Tracheal epithelial cell (primary cell): ENCODE measurements at places on chromosomes 11 and 22. TPM values are rescaled to one million over a fixed set of nuclear protein-coding genes. Genes with fewer than 3 reads are reported as not detected.

The TSGA10IP gene
- not detected in 2 replicates for total RNA-seq

The OR52I2 gene
- total RNA-seq = under 0.01 TPM in 1 of 2 replicates, not detected in the other

The PDGFB gene
- 0.64 and 21.2 TPM in 2 replicates for total RNA-seq

The NAV2 gene
- total RNA-seq = 5.5 and 16.9 TPM in 2 replicates

The SERHL2 gene
- 0.43 and 8.7 TPM in 2 replicates for total RNA-seq

The RAG2 gene
- not detected in 2 replicates for total RNA-seq

The ADAMTS15 gene
- 0.21 and 0.24 TPM in 2 replicates for total RNA-seq

The CD3D gene
- total RNA-seq = not detected in 2 replicates

The OR5B21 gene
- total RNA-seq = not detected in 2 replicates

The SCUBE1 gene
- total RNA-seq = not detected in 2 replicates

The SLCO2B1 gene
- 1.1 and 6.7 TPM in 2 replicates for total RNA-seq

The CHRM1 gene
- total RNA-seq = not detected in 2 replicates

The SAA1 gene
- 3.2 and 53.7 TPM in 2 replicates for total RNA-seq

The RNF121 gene
- total RNA-seq = 11.5 and 28.4 TPM in 2 replicates

The F2 gene
- total RNA-seq = under 0.01 TPM in 1 of 2 replicates, not detected in the other

The OR6A2 gene
- under 0.01 TPM in 2 replicates for total RNA-seq

The SLC22A12 gene
- not detected in 2 replicates for total RNA-seq

The LGALS12 gene
- not detected in 2 replicates for total RNA-seq

The OR52N1 gene
- not detected in 2 replicates for total RNA-seq

The ANO3 gene
- total RNA-seq = not detected in 2 replicates

The POTEH gene
- not detected in 2 replicates for total RNA-seq

The KRTAP5-7 gene
- not detected in 2 replicates for total RNA-seq

The CAPN5 gene
- total RNA-seq = 2.1 and 4.8 TPM in 2 replicates

The CAT gene
- total RNA-seq = 36.6 and 38.6 TPM in 2 replicates

The OR10D3 gene
- not detected in 2 replicates for total RNA-seq

The PDE3B gene
- under 0.01 and 0.85 TPM in 2 replicates for total RNA-seq

The MS4A8 gene
- total RNA-seq = not detected in 2 replicates

The GPR83 gene
- total RNA-seq = under 0.01 TPM in 2 replicates

The KCNJ1 gene
- 0.43 TPM in 1 of 2 replicates, not detected in the other for total RNA-seq

The UBQLN3 gene
- not detected in 2 replicates for total RNA-seq

The DDTL gene
- 0.43 TPM in 1 of 2 replicates, not detected in the other for total RNA-seq

The DENND6B gene
- total RNA-seq = 0.96 and 1.7 TPM in 2 replicates

The RASSF10 gene
- total RNA-seq = 1.2 and 1.5 TPM in 2 replicates

The KCNK4 gene
- not detected in 2 replicates for total RNA-seq

The RIMBP3B gene
- total RNA-seq = not detected in 2 replicates

The SLC25A1 gene
- 152 TPM in 2 replicates for total RNA-seq

The MMP13 gene
- not detected in 2 replicates for total RNA-seq

The OR2AG1 gene
- not detected in 2 replicates for total RNA-seq

The PPP2R1B gene
- 25.6 and 39.5 TPM in 2 replicates for total RNA-seq

The FLRT1 gene
- total RNA-seq = not detected in 2 replicates

The INSC gene
- 0.72 and 1.1 TPM in 2 replicates for total RNA-seq

The FREY1 gene
- 0.48 and 2.6 TPM in 2 replicates for total RNA-seq

The EHF gene
- total RNA-seq = 296 and 323 TPM in 2 replicates

The NCF4 gene
- not detected in 2 replicates for total RNA-seq

The MPPED2 gene
- not detected in 2 replicates for total RNA-seq

The TRMT112 gene
- total RNA-seq = 255 and 420 TPM in 2 replicates

The B4GALNT4 gene
- 27.3 and 29.4 TPM in 2 replicates for total RNA-seq

The GAL gene
- 0.43 and 0.96 TPM in 2 replicates for total RNA-seq

The EIF4G2 gene
- 526 and 561 TPM in 2 replicates for total RNA-seq

The IRAG1 gene
- total RNA-seq = 0.24 TPM in 1 of 2 replicates, not detected in the other

The MMP3 gene
- total RNA-seq = 1.2 TPM in 1 of 2 replicates, not detected in the other

The MS4A6A gene
- not detected in 2 replicates for total RNA-seq

The KCTD14 gene
- total RNA-seq = 1.9 and 6.0 TPM in 2 replicates

The OR2D2 gene
- not detected in 2 replicates for total RNA-seq

The CYTH4 gene
- 1.5 TPM in 1 of 2 replicates, not detected in the other for total RNA-seq

The RBMXL2 gene
- under 0.01 TPM in 1 of 2 replicates, not detected in the other for total RNA-seq

The MOB2 gene
- total RNA-seq = 32.4 and 34.5 TPM in 2 replicates
